Natural killer cell (primary cell): ENCODE measurements at places on chromosomes 5 and 9.

- no peaks in the 10 kb centered on the region for H3K27me3 ChIP-seq
- H3K27ac ChIP-seq = no peak overlapping the region
- no peaks in the 10 kb centered on the region for H3K4me1 ChIP-seq
- no peak for DNase-seq
- no peak overlapping the region for H3K4me3 ChIP-seq
These were observed 73.2 kb upstream of the FSTL4 start for GRCh38 chr5:133685402-133686018.

GRCh38 chr9:115043632-115044031 is 74.3 kb downstream of the TNC start:
- no peak for DNase-seq
- H3K4me3 ChIP-seq = no peak overlapping the region
- no peak overlapping the region for H3K27ac ChIP-seq
- no peaks in the 10 kb centered on the region for H3K4me1 ChIP-seq
- H3K36me3 ChIP-seq = no peaks in the 10 kb centered on the region
- peaks cover 2% of the 10 kb centered on the region for H3K27me3 ChIP-seq

DNA sequence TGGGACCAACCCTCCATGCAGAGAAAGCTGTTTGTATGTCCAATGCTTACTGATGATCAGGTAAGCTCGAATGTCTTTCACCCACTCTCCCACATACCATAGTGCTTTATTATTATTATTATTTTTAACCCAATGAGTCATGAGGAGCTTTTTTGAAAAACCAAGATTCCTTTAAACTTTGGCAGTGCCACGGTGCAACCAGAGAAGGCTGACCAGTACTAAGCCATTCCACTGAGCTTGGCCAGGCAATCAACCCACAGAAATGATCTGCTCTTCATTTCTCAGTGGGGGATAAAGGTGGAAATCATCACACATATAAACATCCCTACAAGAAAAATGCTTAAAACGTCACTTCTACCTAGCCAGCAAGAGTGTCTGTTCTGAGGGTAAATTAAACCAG is 35.5 kb downstream of the JAKMIP2 start:
- DNase-seq = no peak
- no peaks in the 10 kb centered on the region for H3K27me3 ChIP-seq
- no peaks in the 10 kb centered on the region for H3K36me3 ChIP-seq
- no peak overlapping the region for H3K4me3 ChIP-seq
- no peaks in the 10 kb centered on the region for H3K4me1 ChIP-seq

DNA sequence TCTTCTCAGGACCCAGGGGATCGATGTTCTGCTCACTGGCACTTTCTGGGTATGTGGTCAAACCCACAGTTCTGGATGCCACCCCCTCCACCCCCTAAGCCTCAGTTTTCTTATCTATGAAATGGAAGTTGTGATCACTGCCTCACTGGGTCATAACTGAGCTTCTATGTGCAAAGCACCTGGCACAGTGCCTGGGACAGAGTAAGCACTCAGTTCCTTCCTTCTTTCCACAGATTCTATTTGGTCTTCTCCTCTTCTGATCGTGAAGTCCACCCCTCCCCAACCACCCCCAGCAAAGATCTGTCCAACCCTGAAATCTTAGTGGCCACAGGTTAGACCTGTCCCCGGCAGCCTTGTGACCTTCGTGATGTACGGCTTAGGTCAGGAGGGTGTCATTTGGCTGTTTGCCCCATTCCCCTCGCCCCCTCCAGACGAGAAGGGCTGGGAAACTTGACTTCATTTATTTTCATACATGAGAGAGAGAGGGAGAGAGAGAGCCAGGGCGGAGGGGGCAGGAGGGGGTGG is 181.4 kb downstream of the FGF18 start:
- no peaks in the 10 kb centered on the region for H3K27me3 ChIP-seq
- peaks cover 2% of the 10 kb centered on the region for H3K4me1 ChIP-seq
- H3K4me3 ChIP-seq = no peak overlapping the region

- no peak overlapping the region for H3K4me3 ChIP-seq
- H3K36me3 ChIP-seq = no peaks in the 10 kb centered on the region
- H3K27me3 ChIP-seq = no peaks in the 10 kb centered on the region
- H3K27ac ChIP-seq = no peak overlapping the region
- no peak for DNase-seq
These were observed 473.5 kb downstream of the MAT2B start for GRCh38 chr5:163978897-163979296.

- no peak overlapping the region for H3K4me3 ChIP-seq
- no peaks in the 10 kb centered on the region for H3K4me1 ChIP-seq
- H3K27me3 ChIP-seq = peaks cover 6% of the 10 kb centered on the region
- no peaks in the 10 kb centered on the region for H3K36me3 ChIP-seq
These were observed 497.1 kb downstream of the ARHGEF28 start for GRCh38 chr5:74122979-74123590.

DNA sequence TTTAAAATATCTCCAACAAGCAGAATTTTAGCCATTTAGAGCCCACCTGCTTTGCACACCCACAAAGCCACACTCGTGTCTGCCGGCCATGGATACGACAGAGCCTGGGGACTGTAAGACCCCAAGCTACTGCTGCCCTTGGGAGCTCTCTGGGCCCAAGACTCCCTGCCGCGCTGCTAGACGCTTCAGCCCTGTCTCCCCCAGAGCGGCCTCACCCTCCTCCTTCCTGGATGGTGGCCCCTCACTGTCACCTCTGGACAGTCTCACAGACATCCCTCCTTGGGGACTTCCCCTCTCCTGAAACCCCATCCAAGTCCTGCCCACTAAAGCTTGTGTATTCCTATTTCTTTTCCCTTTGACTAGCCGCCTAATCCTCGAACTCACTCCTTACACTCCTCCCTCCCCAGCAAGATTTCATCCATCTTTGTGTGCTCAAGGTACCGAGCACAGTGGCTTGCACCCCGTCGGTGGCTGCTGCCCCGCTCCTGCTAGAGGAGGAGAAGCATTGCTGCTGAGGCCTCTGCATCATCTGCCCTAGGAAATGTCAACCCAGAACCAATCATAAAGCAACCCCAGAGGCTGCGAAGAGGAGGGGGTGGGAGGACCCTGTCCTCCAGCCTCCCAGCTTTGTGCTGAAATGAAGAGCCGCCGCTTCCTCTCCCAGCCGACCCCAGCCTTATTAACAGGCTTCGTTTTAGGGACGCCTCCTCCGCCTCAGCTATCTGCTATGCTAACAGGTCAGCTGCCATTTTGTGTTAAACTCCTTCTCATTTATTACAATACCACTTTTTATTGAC is 71.2 kb downstream of the CFAP77 start:
- DNase-seq = no peak
- H3K4me1 ChIP-seq = peaks cover 2% of the 10 kb centered on the region
- H3K27me3 ChIP-seq = peaks cover 5% of the 10 kb centered on the region

- no peak overlapping the region for H3K4me3 ChIP-seq
- H3K36me3 ChIP-seq = no peaks in the 10 kb centered on the region
- no peaks in the 10 kb centered on the region for H3K27me3 ChIP-seq
- no peak for DNase-seq
- no peaks in the 10 kb centered on the region for H3K4me1 ChIP-seq
These were observed 239.9 kb upstream of the PANK3 start for GRCh38 chr5:168819004-168819621.

DNA sequence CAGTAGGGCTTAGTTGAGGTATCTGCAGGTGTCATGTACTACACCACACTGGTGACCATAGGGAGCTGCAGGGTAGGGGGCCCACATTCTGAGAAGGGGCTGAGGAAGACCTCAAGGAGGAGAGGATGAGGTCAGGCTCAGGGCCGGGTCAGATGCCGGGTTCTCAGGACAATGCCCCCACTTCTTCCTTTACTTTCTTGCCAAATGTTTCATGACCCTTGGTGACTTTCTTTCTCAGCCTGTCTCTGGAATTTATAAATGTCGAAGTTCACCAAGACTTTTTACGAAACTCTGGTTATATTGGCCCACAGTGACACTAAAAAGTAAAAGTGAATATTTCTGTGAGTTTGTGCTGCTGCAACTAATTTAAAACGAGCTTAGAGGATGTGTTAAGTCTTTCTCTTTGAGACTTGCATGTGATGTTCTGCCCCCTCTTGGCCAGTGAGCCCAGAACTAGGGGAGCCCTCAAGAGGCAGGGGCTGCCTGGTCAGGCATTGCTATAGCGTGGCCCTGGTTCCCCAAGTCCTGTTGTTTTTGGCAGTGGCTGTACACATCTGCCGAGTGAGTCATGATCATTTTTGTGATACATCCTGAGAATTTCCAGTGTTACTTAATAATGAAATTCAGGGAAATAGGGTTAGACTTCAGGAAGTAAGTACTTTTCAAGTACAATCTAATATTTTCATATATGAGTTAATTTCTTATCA is 11.2 kb downstream of the ACO1 start:
- no peaks in the 10 kb centered on the region for H3K4me1 ChIP-seq
- no peaks in the 10 kb centered on the region for H3K27me3 ChIP-seq
- no peak overlapping the region for H3K4me3 ChIP-seq
- H3K36me3 ChIP-seq = no peaks in the 10 kb centered on the region
- no peak for DNase-seq

GRCh38 chr5:142981886-142982820 is 212.0 kb downstream of the ARHGAP26 start:
- H3K4me1 ChIP-seq = peaks cover 65% of the 10 kb centered on the region
- H3K27ac ChIP-seq = peak overlapping the region; percentile 61
- H3K27me3 ChIP-seq = no peaks in the 10 kb centered on the region

DNA sequence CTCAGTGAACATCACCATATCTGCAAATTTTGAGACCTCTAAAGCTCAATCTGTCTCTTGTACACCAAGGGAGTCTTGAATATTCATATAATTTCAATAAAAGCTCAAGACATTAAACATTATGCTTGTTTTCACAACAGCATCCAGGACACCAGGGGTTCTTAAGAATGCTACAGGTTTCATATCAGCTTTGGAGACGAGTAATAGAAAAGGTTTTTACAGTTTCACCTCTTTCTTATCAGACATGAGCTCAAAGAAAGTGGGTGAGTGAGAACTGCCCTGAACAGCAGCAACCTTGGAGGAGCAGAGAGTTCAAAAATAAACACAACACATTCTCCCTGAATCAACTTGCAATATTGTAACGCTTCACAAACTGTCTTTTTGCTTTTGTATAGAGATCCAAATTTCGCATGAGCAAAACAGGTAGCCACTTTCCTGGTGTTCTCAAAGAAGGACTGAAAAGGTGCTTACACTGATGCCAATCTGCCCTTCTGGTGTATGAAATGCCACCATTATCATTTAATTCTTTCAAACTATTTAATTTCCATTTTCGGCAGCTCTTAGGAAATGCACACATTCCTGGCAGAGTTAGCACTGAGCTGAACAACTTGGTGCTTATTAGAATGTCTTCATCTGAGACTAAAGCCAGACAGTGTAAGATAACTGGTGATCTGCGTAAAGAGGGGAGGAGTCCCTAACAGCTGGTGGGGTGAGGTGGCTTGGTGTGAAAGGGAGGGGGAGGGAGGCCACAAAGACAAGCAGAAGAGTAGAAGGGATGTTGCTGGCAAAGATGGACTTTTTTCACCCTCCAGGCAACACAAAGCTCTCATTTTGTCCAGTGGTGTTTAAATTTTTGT is 535.3 kb downstream of the PDE4D start:
- H3K27me3 ChIP-seq = no peaks in the 10 kb centered on the region
- peaks cover 15% of the 10 kb centered on the region for H3K4me1 ChIP-seq
- H3K36me3 ChIP-seq = no peaks in the 10 kb centered on the region
- H3K27ac ChIP-seq = peak overlapping the region; percentile 93
- peak; percentile 7 for DNase-seq

DNA sequence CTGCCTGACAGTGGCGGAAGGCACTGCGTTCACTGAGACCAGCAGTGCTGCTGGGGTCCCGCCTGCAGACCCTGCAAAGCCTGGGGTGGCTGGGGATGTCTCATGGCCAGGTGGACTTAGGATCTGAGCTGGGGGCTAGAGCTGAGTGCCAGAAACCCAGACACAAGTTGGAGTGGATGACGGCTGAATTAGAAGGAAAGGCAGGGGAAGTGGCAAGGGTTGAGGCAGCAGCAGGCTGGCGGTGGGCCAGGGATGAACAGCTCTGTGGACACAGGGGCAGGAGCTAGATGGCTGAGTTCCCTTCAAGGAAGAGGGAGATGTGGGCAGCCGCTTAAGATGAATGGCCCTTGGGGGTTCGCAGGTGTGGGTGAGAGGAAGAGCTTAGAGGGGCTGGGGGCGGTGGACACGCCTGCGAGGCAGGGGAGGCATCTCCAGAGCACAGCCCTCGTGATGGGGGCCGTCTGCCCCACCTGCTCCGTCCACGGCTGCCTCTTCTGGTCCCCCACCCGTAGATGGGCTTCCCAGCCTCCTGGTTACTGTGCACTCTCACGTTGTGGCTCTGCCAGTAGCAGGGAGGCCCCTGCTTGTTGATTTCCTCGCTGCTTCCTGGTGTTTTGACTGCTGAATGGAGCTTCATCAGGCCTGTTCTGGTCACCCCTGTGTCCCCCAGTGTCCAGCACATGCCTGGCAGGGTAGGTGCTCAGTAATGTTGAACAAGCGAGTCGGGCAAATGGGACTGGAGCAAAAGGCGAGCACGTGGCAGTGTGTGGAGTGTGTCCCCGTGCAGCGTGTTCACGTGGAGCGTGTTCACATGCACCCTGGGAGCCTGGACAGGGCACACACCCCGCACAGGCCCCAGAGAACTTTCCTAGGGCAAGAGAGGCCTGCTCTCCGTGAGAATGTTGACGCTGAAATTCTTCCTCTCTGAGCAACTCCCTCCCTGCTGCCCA is 168.2 kb downstream of the CACNA1B start:
- H3K27ac ChIP-seq = no peak overlapping the region
- H3K4me3 ChIP-seq = no peak overlapping the region
- H3K4me1 ChIP-seq = no peaks in the 10 kb centered on the region
- peak; percentile 12 for DNase-seq
- no peaks in the 10 kb centered on the region for H3K27me3 ChIP-seq
- H3K36me3 ChIP-seq = no peaks in the 10 kb centered on the region

DNA sequence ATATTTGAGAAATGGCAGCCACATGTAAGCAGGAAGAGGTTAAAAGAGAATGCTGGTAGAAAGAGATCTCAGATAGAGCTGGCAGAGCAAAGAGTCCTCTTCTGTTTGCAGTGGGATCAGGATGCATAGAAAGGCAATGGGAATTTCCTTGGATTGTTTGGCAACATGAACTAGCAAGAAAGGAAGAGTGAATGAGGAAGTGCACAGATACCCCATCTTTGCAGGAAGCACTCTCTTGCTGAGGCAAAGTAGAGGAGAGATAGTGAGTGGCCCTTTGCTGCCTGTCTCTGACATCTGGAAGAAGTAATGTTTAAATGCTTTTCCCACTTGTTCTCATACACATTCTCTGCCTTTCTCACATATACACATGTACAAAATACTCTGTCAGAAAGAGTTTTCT is 14.5 kb downstream of the FKTN start:
- no peak for DNase-seq
- H3K4me3 ChIP-seq = no peak overlapping the region
- peaks cover 3% of the 10 kb centered on the region for H3K36me3 ChIP-seq
- no peaks in the 10 kb centered on the region for H3K4me1 ChIP-seq
- H3K27me3 ChIP-seq = no peaks in the 10 kb centered on the region

DNA sequence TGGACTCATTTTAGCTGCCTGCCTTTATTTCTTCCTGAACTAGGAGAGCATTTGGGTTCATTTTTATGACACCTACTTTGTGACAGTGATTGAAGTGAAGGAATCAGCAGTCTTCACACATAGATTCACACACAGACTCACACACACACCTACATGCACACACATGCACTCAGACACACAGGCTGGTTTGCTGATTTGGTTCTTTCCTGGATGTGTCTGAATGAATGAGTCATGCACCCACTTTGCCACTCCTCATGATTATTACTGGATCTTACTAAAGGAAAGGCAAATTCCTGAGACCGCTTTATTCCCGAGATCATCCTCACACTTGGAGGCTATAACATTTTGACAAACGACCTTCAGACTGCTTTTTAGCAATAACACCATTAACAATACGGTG is 529.5 kb downstream of the AGTPBP1 start:
- no peak overlapping the region for H3K4me3 ChIP-seq
- no peak for DNase-seq
- H3K27me3 ChIP-seq = no peaks in the 10 kb centered on the region
